ENCODE measurements at places on chromosomes 7 and 10. TPM values are rescaled to one million over a fixed set of nuclear protein-coding genes. Genes with fewer than 3 reads are reported as not detected.

DNA sequence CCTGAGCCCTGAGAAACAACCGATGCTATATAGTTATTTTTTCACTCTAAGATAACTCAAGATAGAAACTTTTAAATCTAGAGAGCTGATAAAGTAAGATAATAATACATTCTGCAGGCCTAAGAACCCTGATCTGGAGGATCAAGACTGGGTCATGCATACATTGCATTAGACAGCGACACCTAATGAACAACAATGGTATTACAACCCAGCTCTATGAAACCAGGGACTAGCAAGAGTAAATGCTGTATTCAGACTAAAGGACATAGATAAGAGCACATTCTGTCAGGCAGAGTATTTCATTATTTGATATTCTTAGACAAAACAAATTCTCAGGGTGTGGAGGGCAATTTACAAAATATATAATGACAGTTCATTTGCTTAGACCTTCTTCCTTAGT lies 148.6 kb downstream of the GRK5 start:
- no peak for DNase-seq

- no peak for DNase-seq
Observed at GRCh38 chr10:5829267-5829666, 16.0 kb upstream of the GDI2 start.

DNA sequence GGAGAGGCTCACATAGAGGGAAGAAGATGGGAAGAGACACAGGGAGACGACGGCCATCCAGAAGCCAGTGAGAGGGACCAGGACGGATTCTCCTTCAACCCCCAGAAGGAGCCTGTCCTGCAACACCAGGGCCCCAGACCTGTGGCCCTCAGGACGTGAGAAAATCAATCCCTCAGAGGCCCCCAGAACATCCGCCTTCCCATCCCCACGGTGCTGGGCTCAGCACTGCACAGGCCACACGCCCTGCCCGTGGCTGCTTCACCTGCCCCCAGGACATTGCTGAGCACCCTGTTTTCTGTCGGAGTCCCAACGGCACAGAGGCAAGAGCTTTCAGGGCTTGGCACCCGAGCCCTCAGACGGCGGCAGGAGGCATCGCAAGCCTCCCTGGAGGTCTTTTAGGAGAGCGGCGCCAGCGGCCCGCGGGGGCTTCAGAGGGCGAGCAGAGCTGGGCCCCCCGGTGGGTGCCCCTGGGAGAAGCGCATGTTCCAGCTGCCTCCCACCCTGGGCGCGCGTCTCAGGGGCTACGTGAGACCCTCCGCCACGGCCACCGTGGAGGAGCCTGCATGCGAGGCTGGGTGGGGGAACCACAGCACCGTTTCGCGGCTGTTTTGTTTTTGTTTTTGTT lies 42.8 kb downstream of the PDGFA start:
- DNase-seq, result no peak

GRCh38 chr7:29924006-29924405 lies 65.6 kb downstream of the SCRN1 start:
- no peak for DNase-seq

The CPA5 gene
- total RNA-seq, result not detected

The ZMIZ2 gene
- total RNA-seq, result 26.3 TPM

GRCh38 chr10:95605163-95605562 lies 44.0 kb upstream of the SORBS1 start:
- DNase-seq, result no peak

The FAM25G gene
- not detected for total RNA-seq

- no peak for DNase-seq
Observed at GRCh38 chr10:84196941-84197340, 2.6 kb downstream of the CDHR1 start.

- DNase-seq, result no peak
Observed at GRCh38 chr7:47940088-47941013, 7.9 kb downstream of the PKD1L1 start.

DNA sequence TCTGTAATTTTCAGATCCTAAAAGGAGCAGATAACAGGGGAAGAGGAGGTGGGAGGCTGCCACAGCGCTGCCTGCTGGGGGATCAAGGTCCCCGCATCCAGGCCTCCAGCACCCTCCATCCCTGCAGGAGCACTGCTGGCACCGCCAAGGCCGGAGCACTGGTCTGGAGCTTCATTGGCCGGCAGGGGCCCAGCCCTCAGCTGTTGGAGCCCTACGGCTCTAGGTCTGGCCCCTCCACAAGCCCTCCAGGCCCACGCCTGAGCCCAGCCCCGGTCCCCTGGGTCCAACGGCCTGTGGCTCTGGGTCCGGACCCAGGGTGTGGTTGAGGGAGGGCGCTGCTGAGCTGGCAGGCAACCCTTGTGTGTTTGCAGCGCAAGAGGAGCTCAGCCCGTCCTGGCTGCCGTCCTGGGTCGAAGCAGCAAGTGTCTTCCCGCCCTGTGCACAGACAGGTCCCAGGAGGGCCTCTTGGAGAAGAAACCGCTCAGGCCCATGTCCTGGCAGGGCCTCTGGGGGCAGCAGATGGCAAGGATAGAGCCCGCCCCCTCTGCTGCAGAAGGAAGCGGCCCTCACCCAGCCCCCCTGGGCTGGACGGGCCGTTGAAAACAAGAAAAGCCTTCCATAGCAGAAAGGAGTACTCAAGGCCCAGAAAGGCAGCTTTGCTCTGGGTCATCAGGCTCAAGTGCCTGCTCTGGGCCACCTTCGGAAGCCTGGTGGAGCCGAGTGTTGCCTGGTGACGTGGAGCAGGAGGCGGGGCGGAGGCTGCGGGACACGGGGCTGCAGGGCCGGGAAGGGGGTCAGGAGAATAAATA lies 54.3 kb upstream of the TNRC18 start:
- DNase-seq, result no peak

GRCh38 chr7:35366167-35367155 lies 112.6 kb upstream of the TBX20 start:
- no peak for DNase-seq

GRCh38 chr10:102492983-102493382 lies 9.5 kb downstream of the ACTR1A start:
- no peak for DNase-seq

DNA sequence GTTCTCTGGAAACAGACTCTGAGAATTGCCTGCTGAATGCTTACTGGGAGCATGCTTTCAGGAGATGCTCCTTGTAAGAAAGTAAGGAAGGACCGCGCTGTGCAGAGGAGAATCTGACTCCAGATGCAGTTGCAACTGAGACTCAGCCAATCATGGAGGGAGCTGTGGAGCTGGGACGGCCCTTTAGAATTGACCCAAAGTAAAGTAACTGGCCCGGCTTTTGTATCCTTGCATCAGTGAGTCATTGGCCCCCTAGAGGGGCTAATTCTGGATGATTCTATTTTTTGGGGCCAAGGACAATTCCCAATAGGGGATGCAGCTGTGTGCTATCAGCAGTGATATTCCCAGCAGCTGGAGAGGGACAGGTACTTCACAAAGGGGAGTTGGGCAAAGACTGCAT lies 170.4 kb downstream of the PTEN start:
- DNase-seq, result no peak

DNA sequence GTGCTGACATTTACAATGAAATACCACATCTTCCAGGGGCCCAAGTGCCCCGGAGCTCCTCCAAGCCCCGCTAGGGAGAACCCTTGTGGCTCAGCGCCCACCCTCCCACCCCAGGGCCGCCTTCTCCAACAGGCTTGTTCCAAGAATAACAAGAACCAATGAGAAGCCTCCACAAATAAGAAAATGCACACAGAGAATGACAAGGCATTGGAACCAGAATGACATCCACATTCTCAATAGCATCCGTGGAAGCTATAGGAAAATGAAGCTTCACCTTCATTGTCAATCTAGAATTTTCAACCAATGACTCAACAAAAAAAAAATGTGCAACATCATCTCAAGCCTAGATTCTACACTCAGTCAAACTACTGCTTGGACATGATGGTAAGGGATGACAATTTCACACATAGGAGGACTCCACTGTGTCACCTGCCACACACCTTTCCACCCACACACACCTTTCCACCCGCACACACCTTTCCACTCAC lies 50.4 kb upstream of the PPP2R2D start:
- DNase-seq, result no peak

The OR2A42 gene
- total RNA-seq, result not detected

The KLF6 gene
- total RNA-seq, result 404 TPM

DNA sequence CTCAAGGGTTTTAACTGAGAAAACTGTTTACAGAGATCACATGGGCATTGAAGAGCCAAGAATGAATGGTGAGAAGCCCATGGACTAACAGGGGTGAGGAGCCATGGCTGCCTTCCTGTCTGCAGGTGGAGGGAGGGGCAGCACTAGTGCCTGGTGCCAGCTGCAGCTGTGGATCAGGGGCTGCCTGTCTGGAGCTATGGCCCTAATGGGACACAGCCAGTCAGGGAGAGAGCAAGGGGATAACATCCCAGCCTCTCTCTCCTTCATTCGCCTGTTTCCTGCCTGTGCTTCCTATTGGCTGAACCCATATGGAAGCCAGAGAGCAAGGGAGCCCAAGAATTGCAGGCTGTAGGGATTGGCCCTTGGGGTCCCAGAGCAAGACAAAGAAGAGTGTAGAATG lies 125.8 kb upstream of the GAD2 start:
- DNase-seq, result no peak

GRCh38 chr10:133180192-133180964 lies 20.4 kb downstream of the KNDC1 start:
- no peak for DNase-seq

DNA sequence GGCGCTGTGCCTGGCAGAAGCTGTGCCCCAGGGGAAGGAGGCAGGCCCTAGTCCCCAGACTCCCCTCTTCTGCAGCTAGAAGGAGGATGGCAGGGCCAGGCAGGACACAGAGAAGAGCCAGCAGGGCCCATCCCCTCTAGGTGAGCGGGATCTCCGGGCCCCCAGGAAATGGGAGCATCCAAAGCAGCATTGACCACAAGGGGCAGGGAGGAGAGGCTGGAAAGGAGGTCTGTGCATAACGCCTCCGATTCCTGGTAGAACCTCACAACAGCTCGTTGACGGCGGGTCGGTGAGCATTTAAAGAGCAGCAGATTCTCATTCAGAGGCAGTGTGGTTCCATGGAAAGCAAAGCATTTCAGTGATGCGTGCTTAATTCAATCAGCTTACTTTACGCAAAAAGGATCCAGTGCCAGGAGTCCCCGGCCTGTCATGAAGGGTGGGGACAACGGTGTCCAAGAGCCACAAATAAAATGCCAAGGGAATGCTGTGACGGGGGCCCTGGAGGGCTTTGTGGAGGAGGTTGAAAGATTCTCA lies 41.0 kb downstream of the CLRN3 start:
- no peak for DNase-seq

DNA sequence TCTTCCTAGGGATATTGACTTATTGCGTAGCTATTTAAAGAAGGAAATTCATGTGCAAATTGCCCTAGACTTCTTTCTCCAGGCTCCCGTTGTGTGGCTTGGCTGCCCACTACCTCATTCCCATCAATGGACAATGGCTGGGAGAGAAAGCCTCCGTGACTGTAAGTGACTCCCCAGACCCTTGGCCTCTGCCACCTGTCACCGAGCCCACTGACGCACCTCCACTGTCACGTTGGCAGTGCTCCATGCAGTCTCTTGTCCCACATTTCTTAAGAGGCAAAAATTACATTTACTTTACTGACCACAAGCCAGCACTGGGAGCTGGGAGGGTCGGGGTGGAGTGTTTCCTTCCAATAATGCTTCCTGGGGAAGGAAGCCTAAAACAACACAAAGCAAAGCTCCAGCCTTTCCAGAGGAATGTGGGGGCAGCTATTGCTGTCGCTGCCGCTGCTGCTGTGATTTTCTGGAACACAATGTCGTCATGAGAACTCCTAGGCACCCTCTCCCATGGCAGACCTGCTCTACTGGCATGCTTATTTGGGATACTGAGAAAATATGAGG lies 89.7 kb upstream of the STEAP1B start:
- no peak for DNase-seq

GRCh38 chr7:130383187-130383980 lies 3.1 kb downstream of the CPA1 start:
- DNase-seq, result no peak

DNA sequence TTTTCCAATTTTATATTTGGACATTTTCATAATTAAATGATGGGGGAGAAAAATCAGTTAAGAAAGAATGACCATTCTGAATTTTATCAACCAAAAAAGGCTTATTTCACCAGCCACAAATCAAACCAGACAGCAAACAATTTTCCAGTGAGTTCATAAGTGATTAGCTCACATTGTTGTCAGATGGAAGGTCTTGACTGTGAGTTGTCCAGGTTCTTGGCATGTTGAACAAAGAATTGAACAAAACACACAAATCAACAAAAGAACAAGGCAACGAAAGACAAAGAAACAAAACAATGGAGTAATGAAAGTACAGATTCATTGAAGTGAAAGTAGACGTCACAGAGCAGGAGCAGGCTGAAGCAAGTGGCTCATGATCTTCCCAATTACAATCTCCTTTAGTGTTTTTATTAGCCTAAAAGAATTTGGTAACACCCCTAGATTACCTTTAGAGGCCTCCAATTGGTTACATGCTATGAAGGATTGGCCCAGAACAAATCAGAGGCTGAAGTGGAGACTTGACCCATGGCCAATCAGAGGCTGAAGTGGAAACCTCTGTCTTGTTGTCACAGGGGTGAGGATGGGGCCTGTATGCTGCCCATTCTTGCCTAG lies 248.7 kb downstream of the NEBL start:
- DNase-seq, result no peak

The LIPJ gene
- total RNA-seq, result 0.19 TPM

The GRID1 gene
- total RNA-seq, result 1.5 TPM

The CDK5 gene
- 6.1 TPM for total RNA-seq

GRCh38 chr7:116423499-116423898 lies 76.0 kb upstream of the CAV2 start:
- no peak for DNase-seq

- no peak for DNase-seq
Observed at GRCh38 chr7:151251328-151251688, 2.8 kb upstream of the SMARCD3 start.

GRCh38 chr7:83643012-83643411 lies 5.9 kb downstream of the SEMA3E start:
- DNase-seq, result no peak

DNA sequence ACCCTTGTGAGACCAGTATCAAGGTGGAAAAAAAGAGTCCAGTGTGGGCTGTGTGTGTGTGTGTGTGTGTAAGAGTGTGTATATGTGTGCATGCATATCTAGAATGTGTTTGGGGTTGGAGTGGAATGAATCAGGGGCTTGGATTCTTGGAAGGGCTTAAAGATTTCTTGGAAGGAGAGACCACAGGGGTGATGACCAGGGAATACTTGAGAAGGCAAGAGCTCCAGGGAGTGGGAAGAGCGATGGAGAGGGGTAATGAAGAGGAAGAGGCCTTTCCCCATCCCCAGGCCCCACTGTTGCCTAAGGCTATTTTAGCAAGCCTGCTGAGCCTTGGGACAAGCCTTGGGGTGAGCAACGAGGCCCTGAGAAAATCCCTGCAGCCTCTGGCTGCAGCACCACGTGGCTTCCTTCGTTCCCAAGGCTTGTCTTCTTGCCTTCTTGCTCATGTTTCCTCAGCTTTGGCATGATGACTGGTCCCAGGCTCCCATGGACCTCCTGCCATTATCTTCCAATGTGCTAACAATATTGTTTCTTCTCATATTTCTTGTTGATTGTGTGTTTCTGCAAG lies 663.4 kb downstream of the INHBA start:
- DNase-seq, result no peak

- no peak for DNase-seq
Observed at GRCh38 chr10:102801978-102802377, 35.2 kb downstream of the CYP17A1 start.
